ENCODE measurements at places on chromosomes 5 and 9.
A peak's percentile ranks its signal among the peaks of the same experiment; 100 is the strongest.

DNA sequence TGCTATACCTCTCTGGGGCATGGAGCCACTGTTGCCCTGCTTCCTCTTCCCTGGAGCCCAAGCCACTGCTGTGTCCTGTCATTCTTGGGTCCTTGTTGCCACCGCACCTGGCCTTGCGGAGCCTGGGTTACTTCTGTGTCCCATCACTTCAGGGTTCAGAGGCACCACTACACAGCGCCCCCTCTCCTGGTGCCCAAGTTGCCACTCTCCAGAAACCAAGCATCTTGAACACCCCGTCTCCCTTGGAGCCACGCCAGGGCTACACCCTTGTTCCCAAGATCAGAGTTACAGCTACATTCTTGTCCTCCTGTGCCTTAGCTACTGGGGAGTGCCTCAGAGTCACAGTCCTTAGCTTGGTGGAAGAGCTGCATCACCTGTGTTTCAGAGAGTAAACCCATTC is 147.2 kb upstream of the CD180 start:
- no peak for DNase-seq

GRCh38 chr9:124265551-124265950 is 7.8 kb downstream of the NEK6 start:
- no peak for DNase-seq

- no peak for DNase-seq
These were observed 245.4 kb downstream of the RAB3C start for GRCh38 chr5:58828258-58828657.

- peak; percentile 19 for DNase-seq
These were observed 727 bp downstream of the RHOBTB3 start for GRCh38 chr5:95731571-95732554.

DNA sequence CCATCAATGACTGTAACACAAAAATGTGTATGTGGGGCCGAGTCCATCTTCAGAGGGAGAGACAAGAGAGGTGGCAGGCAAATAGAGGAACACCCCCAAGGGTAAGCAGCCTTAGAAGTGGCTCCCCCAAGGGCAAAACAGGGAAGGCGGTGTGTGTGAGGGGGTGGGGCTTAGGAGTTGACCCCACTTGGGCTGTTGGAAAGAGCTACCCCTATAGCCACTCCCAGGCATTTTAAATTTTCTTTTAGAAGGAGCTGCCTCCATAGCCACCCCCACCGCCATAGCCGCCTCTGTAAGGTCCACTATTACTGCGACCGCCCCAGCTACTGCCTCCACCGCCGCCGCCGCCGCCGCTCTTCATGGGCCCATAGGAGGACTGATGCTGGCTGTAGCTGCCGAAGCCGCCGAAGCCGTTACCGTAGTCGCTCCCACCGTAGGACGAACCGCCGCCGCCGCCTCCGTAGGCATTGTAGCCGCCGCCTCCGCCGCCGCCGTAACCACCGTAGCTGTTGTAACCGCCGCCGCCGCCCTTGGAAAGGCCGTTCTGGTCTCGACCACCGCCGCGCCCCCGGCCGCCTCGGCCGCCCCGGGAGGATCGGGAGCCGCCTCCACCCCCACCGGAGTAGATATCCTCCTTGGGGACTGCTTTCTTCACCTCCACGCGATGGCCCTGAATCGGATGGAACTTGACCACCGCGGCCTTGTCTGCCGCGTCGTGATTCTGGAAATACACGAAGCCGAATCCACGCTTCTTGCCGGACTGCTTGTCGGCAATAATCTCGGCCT is 1.1 kb downstream of the HNRNPA0 start:
- no peak for DNase-seq

DNA sequence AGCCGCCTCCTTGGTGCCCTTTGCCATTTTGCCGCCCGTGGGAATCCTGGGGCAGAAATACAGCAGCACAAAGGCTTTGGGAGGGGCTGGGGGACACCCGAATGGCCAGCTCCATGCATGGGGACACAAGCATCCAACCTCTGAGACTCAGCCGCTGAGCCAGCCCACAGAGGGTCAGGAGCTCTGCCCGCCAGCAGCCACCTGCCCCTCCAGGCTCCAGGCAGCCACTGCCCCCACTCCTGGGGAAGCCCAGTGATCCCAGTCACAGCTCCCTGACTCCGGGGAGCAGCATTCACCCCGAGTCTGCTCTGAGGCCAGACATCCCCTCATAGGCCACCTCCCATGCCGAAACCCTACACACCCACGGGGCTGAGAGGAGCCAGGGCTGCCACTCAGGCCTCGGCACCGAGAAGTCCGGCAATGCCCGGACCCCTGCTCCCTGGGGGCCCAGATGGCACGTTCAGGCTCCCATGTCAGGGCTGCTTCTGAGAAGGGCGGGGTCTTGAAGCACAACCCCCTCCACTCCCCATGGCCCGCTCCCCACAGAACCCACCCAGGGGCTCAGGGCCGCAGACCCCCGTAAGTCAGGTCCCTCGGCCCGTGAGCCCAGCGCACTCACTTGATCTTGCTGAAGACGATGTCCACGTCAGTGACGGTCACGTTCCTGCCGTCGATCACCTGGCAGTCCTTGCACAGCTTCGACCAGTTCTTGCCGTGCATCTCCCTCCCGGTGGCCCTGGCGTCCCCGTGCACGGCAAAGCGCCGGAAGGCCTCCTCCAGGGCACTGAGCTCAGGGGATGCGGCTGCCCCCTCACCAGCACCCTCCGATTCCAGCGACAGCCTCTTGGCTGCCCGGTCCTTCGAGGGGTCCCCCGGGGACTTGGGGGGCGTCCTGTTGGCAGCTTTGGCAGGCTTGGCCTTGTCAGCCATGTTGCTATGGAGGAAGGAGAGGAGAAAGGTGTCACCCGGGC is 15.7 kb downstream of the TPPP start:
- DNase-seq, result no peak

DNA sequence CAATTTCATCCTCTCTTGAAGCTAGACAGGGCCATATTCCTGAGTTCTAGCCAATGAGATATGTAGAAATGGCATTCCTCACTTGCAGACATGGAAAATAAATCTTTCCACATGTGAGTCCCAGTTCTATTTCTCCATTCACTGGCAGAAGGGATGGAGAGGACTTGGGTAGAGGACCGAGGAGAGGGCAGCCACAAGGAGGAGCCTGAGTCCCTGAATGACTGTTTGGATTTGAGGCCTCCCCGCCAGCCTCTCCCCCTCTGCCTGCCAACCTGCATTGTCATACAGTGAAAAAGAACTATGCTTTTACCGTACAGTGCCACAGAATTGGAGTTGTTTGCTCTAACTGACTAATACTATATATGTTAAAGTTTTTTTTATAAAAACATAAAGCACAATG is 583.0 kb upstream of the WWC1 start:
- no peak for DNase-seq

DNA sequence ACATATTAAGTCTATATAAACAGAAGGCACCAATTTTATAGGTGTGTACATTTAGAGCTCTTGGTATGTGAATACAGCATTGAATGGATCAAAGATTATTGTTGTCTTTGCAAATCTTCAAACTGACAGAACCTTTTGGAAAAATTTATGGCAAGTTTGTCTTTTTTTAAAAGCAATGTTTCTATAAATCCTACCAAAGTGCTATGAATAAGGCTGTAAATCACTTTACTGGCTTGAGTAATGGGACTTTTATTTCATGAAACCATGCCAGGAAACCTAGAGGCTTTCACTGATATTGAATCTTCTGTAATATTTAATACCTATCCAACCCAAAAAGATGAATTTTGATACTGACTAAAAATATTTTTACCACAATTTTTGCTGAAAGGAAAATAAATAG is 7.4 kb upstream of the DAPK1 start:
- no peak for DNase-seq

DNA sequence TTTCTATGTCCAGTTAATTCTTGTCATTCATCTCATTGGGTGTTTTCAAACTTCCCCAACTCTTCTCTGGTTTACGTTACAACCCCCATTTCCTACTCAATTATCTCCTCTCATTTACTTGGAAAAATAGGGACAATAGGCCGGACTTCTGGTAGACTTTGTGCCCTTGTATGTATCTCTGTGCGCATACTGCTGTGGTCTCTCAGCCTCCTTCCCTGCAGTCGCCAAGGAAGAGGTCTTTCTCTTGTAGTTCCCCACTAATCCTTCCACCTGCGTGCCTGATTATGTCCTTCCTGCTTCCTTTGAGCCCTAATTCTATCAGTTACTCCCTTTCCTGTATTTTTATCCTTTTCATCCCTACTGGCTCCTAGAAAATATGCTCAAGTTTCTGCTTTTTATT is 176.3 kb downstream of the GDNF start:
- DNase-seq, result no peak

DNA sequence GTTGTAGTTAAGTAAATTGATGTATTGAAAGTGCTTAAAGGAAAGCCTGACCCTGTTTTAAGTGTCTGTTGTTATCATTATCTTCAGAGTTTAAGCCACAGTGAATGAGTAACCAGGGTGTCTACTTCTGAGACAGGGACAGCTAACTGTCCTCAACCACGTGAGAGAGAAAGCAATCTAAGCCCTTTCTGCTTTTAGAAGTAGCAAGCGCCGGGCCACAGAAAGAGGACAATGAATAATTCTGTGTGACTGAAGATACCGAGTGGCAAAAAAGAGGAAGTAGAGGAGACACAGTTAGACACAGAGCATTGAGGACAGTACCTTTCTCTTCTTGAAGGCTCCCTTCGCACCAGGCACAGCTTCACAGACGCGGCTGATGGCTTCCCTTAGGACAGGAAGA is 86.3 kb downstream of the S1PR3 start:
- DNase-seq, result no peak

DNA sequence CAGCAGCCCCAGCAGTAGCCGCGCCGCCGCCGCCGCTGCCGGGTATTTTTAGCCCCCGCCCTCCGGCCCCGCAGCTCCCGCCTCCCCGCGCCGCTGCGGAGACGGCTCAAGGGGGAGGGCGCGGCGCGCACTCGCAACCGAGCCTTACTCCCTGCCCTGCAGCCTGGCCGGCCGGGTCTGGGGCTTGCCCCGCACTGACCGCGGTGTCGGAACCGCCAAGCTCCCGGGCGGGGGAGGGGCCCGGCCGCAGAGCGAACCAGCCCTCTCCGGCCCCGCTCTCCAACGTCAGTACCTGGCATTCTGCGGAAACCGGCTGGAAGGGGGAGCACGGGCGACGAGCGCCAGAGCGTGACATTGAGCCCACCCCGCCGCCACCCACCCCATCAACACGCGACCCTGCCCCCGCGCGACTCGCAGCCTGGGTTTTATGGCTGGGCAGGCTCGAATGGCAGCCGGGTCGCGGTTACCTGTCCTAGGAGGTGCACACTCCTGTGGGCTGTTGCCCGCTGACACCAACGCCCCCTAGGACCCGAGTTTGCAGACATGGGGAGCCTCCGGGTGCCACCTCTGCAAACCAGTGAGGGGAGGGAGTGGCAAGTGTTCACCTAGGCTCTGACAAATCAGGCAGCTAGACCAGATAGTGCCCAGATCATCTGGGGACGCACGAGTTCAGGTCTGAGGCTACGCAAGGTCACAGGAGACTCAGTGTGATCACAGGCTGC is at the start of gene ACSL6:
Gene ACSL6 (minus strand): TSS at position 37 of the 722 bp plus-strand sequence. CDS start 105 bp downstream, outside the sequence.
- DNase-seq, result no peak
